ENCODE measurements at places on chromosomes 2 and 18.

- no peak for DNase-seq
These were observed 26.4 kb downstream of the KCNIP3 start for GRCh38 chr2:95323347-95324155.

DNA sequence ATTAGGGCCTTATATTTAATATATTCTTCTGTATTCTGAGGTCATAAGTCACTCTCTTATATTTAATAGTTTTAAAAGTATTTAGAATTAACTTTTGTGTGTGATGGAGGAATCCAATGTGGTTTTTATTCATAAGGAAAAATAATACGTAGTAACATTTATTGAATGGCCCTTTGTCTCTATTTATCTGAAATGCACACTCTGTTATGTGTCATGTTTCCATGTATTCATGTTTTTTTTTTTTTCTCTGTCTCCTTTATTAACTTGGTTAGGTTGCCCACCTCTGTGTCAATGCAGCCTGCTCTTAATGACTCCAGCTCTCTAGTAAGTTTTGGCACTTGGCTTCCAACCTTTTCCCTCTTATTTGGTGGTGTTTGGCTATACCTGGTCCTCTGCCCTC is 33.8 kb downstream of the RNF144A start:
- no peak for DNase-seq

DNA sequence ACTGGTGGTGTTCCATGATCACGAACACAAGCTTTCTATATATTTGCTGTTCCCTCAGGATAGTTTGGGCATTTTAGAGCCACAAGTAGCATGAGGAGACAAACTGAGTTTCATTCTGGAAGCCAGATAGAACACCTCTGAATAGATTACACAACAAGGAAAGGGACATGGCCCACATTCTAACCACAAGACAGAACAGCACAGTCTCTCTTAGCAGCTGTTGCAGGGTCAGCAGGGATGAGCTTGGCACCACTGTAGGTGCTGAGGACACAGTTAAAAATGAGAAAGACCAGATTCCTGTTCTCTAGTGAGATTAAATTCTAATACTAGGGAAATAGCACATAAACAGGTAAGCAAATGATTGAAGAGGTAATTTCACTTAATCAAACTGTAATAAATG is 235.3 kb downstream of the ZNF407 start:
- no peak for DNase-seq

DNA sequence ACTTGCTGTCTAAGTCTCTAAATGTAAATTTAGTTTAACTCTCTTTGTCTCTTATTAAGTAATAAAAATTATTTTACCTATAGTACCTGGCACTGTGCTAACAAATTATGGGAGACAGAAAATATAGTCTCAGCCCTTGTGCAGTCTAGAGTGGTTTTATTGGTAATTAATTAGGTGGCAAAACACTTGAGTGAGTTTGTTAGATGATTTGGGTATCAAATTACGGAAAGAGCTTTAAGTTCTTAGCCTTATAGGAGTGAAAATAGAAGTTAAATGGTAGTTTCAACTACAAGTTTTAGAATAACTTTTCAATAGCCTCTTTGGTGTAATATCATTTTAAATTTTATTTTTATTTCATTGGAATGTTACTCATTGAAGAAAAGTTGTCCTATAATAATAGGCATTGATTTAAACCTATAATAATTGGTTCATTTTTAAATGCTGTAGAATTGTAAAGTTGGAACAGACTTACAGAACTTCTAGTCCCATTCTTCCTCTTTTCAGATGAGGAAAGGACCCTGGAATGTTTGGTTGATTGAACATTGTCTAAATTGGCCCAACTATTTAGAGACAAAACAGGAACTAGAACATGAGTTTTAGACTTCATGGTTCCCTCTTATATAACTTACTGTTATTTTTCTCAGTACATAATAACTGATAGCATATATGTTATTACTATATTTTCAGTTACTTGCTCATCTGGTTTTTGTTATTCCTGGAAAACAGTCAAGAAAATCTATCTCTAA is 10.2 kb upstream of the HTR2B start:
- DNase-seq = no peak

DNA sequence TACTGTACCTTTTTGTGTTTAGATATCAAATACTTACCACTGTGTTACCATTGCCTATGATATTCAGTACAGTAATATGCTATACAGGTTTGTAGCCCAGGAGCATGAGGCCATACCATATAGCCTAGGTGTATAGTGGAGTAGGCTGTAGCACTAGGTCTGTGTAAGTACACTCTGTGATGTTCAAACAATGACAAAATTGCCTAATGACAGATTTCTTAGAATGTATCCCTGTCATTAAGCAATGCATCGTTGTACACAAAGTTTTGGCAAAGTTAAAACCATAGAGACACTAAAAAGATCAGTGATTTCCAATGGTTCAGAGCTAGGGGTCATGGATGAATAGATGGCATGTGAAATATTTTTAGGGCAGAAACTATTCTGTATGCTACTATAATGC is 415.5 kb downstream of the NCKAP5 start:
- no peak for DNase-seq

GRCh38 chr2:216985658-216986141 is 125.8 kb upstream of the TNP1 start:
- no peak for DNase-seq

- DNase-seq = no peak
These were observed 270.3 kb upstream of the LINC00305 start for GRCh38 chr18:64419156-64419555.

- no peak for DNase-seq
These were observed 7.2 kb upstream of the LCLAT1 start for GRCh38 chr2:30439879-30440278.

- no peak for DNase-seq
These were observed 57.6 kb upstream of the SERTAD2 start for GRCh38 chr2:64711252-64711800.

DNA sequence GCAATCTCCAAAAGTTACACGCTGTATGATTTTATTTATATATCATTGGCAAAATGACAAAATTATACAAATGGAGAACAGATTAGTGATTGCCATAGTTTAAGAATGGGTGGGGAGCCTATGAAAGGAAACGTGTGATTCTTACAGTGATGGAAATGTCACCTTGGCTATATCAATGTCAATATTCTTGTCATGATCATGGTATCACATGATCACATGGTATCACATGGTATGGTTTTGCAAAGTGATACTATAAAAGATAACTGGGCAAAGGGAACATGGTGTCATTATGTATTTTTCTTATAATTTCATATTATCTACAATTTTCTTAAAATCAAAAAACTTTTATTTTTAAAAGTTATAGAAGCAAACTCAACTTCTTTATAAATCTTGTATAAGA is 606.2 kb upstream of the ZEB2 start:
- DNase-seq = no peak

GRCh38 chr18:52850031-52850560 is 510.1 kb downstream of the DCC start:
- no peak for DNase-seq

- DNase-seq = no peak
These were observed 6.0 kb downstream of the HADHA start for GRCh38 chr2:26238311-26238958.

DNA sequence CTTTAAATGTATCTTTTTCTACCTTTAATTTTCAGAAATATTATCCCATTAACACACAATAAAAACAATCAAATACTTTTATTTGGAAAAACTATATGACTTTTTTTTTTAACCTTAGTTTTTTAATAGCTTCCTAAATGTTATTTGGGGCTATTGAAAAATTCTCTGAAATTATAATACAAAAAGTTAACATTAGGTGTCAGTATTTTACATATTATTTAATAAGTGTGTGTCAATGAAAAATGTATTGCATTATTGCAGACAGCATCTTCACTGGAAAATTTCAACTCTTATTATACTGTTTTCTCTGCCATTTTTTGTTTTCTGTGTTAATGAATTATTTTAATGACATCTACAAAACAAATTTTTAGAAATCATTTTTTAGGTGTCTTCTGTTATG is 51.1 kb upstream of the ARHGAP15 start:
- DNase-seq = no peak

DNA sequence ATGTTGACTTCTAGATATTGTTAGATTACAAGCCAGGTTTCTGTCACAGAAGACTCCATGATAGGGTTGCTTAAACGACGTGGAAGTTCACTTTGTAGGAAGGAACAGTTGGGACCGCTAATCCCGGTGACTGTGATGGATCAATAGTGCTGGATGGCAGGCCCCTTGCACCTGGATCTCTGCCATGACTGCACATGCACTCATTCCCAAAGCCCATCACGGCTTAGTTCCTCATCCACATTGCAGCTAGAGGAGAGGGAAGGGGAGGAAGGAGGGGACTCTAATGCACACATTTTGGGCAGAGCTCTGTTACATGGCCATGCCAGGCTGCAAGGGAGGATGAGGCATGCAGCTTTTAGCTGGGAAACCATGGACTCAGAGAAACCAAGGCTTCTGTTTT is 773.7 kb upstream of the RAB6C start:
- DNase-seq = no peak

- no peak for DNase-seq
These were observed 42.7 kb upstream of the PELI1 start for GRCh38 chr2:64186699-64187605.

DNA sequence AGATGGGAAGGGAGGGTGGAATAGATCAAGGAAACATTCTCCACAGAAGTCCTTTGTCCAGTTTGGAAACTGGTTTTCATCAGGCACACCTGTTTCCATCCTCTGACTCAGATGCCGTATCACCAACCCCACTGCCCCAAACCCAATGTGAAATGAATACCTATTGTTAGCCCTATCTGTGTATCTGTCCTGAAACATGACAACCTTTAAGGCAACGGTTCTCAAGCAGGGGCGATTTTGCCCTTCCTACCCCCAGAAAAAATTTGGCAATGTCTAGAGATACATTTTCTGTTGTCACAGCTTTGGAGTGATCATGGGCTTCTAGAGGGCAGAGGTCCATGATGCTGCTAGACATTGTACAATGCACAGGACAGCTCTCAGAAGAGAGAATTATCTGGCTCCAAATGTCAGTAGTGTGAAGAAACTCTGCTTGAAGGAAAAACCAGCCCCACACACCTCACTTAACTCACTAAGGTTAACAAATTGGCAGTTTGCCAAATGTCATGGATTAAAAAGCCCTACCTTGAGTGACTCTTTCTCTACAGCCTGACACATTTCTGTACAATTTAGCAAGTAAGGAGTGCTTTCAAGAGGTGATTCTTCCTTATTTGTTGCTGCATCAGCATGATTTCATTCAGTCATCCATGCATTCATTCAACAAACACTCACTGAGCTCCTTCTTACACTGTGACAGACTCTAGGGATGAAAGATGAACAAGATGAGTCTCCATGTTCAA is 3.4 kb downstream of the SCTR start:
- DNase-seq = no peak

DNA sequence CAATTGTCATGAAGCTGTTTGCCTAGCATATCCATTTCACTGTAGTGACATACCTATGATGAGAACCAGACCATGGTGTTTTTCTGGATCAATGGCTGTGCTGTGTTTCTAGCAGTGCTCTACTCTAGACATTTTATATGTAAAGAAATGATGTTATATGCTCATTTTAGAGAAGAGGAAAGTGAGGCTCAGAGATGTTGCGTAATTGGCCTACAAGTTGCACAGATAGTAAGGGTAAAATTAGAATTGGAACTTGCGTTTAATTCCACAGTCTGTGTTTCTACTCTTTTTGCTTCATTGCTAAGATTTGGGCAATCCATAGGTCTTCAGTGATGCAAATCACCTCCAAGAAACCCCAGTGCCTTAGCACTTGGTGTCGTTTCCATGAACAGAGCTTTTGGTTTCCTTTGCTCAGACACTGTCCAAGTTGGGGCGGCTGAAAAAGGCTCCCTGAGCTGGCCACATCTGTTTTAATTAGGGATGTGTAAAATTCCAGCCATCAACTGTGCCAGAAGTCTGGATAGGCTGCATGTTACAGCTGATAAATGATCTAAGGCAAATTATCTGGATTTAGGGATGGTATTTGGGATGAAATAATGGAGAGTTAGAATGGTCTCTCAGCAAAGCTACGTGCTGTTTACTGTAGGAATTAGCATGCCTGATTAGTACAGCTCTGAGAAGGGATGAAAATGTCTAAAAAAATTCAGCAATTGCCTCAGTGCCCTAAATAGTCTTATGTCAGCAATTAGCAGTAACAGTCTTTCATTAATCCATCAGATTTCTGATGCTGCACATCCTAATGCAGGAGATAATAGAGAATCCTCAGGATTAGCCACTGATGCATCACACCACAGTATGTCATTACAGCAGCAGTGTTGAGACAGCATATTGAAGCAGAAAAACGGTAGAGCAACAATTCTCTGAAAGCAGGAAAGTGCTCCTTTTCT is 65.3 kb downstream of the PTPRM start:
- no peak for DNase-seq

DNA sequence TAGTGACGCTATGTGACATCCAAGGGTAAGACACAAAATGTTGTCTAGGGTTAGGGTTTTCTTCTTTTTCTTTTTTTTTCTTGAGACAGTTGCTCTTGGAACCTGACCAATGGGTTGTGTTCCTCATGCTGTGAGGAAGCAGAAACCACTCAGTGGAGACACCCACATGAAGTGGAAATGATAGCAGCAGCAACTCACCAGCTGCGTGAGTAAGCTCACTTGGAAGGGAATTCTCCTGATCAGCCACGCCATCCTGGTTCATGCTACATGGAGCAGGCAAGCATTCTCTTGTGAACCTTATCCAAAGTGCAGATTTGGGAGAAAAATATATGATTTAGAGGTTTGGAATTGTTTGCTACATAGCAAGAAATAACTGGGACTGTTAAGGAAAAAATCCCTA is 863.7 kb downstream of the EPHA4 start:
- DNase-seq = no peak

GRCh38 chr2:189440644-189440946 is 679 bp upstream of the WDR75 start:
- no peak for DNase-seq

- DNase-seq = no peak
These were observed 21.6 kb downstream of the KCNG2 start for GRCh38 chr18:79819064-79819967.

DNA sequence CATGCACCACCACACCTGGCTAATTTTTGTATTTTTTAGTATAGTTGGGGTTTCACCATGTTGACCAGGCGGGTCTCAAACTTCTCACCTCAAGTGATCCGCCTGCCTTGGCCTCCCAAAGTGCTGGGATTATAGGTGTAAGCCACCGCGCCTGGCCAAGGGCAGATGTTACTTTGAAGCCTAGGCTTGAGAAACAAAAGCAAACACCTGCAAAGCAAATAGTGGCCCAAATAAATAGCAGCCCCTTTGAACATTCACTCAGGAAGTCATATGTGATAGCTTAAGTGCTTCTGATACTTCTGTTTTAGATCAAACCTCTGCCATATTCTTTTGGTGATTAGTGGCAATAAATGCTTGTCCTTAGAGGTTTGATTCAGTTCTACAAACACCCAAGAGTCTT is 404.5 kb upstream of the SMIM21 start:
- DNase-seq = no peak

GRCh38 chr2:209523867-209524266 is 100.0 kb downstream of the MAP2 start:
- DNase-seq = no peak

DNA sequence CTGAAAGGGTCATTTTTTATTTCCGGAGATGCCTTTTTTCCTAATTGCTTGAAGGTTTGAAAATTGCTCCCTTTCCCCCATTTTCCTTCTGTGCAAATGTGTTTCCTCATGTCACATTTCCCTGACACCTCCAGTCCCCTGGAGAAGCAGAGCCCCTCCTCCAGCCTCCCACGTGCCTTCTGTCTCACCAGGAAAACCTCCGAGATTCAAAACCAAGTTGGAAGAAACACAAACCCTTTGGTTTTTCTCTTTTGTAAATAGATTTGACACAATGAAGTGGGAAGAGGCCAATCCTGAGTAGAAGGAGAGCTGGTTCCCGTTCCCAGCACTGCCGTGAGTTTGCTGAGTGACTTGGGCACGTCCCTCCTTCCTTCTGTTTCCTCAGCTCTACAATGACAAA is 125.4 kb upstream of the MYCN start:
- no peak for DNase-seq

Measured in activated CD4-positive, alpha-beta T cell treated with anti-CD3 and anti-CD28 coated beads, Interleukin-2, amount 50 U/mL, for 1 hour (primary cell).